ENCODE measurements at places on chromosomes 4 and X.

GRCh38 chr4:17447675-17448298, 64.1 kb downstream of the QDPR start:
- peak; percentile 35 for DNase-seq

- no peak for DNase-seq
These were observed 34.5 kb upstream of the FAM9C start for GRCh38 chrX:13078739-13079444.

GRCh38 chrX:120262859-120263708, 12.5 kb downstream of the ZBTB33 start:
- no peak for DNase-seq

DNA sequence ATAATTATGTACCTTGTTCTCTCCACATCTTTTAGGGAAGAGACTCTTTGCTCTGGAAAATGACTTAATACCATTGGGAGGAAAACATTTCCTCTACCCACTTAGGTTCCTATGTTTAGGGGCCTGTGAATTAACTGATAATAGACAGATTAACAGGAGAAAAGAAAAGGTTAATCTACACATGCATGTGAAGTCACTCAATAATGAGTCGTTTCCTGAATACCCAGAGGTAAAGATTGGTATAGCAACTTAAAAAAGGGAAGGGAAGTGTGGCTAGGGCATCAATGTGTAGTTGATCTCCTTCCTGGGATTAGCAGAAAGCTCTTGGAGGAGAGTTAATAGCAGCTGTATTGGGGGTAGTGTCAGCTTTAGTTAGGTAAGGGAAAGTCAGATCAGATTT, 419.5 kb upstream of the ATOH1 start:
- DNase-seq = no peak

DNA sequence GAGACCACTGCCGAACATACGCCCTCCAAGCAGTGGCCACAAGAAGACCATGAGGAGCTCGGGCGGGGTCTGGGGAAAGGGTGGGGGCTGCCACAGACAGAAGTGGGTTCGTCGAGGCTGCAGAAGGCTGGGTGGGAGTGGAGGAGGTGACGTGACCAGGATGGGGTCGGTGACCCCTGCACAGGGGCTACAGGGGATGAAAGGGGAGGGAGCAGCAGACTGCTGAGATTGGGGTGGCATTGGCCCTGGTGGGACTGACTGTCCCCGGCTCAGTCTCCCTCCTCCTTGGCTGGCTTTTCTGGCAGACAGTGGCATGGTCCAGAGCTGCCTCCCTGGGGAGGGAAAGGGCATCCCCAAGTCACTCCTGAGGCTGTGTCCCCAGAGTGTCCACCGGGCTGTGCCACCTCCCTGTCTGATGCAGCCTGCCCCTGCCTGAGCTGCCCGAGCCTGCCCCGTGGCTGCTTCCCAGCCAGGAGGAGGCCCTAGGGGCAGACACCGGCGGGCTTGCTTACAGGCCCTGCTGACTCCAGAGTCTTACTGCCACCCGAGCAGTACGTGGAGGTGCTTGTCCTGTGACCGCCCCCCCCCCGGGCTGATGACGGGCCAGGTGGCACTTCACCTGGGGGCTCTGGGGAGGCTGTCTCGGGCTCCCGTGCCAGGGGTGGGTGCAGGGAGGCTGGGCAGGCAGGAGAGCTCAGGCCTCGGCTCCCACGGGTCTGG, 7.2 kb downstream of the SH3BP2 start:
- no peak for DNase-seq

- no peak for DNase-seq
These were observed 22.8 kb downstream of the RPL9 start for GRCh38 chr4:39435659-39436563.

- DNase-seq = no peak
These were observed 42.9 kb downstream of the FAT4 start for GRCh38 chr4:125357675-125358074.

GRCh38 chr4:61924131-61924530, 724.0 kb downstream of the ADGRL3 start:
- DNase-seq = no peak

- DNase-seq = no peak
These were observed 40.8 kb downstream of the RAPGEF2 start for GRCh38 chr4:159143687-159144086.

DNA sequence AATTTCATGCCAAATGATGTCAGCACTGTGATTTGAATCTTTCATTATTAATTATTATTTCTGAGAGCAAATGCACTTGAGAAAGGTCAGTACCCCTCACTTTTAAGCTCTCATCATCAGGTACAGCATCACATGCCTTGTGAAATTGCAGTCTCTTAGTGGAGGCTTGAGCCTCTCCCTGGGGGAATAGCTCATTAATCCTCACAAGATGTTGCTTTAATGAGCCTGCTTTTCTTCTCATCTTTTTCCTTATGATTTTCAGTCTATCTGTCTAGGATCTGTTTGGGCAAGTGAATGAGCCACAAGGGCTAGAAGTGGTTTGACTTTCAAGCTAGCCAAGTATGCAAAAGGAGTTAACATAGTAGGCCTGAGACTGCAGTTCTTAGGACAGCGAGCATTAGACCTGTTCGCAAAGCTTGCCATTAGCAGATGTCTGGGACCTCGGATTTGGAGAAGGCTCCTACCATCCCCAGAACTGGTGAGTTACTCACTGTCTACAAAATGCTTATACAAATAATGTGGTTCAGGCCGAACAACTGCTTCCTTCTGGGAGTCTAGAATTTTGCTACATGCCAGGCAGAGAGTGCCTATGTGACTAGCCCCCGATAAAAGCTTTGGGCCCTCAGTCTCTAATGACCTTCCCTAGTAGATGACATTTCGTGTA, 174.5 kb downstream of the IL15 start:
- DNase-seq = no peak

GRCh38 chr4:41396214-41396613, 139.5 kb downstream of the UCHL1 start:
- no peak for DNase-seq

- no peak for DNase-seq
These were observed 57.3 kb upstream of the CXCL8 start for GRCh38 chr4:73683033-73683432.

- DNase-seq = no peak
These were observed 404.6 kb upstream of the PITX2 start for GRCh38 chr4:111027526-111027925.

DNA sequence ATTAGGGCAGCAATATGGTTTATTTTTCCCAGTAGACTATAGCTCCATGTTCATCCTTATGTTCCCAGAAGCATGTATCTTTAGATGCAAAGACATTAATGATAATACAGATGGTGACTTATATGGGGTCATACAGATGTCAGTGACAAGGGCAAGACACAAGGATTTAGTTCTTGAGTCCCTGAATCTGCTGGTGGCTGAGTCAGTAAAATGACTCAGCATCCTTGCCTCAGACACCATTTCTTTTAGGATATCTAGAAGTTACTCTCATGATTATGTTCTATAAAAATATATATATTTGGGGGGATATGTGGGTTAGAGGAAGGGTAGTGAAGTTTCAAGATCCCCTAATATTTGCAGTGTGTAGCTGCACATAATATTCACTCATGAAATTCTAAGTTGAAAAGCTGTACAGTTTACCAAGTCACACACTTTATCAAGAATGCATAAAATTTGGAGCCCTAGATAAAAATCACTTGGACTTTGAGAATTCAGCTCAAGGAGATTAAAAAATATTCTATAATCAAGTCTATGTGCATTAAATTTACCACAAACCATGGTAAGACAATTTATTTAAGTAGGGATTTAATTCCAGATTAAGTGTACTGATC, 101.9 kb downstream of the LNX1 start:
- DNase-seq = no peak

DNA sequence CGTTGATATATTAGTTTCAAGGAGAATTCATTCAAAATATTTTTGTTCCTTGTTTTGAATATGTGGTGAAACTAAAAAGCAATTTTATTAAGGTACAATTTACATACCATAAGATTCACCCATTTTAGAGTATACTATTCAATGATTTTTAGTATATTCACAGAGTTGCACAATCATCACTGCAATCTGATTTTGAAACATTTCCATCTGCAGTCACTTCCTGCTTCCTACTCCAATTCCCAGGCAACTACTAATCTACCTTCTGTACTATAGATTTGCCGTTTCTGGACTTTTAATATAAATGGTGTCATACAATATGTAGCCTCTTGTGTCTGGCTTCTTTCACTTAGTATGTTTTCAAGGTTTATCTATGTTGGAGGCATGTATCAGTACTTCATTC, 71.3 kb downstream of the SLC9A7 start:
- DNase-seq = no peak

DNA sequence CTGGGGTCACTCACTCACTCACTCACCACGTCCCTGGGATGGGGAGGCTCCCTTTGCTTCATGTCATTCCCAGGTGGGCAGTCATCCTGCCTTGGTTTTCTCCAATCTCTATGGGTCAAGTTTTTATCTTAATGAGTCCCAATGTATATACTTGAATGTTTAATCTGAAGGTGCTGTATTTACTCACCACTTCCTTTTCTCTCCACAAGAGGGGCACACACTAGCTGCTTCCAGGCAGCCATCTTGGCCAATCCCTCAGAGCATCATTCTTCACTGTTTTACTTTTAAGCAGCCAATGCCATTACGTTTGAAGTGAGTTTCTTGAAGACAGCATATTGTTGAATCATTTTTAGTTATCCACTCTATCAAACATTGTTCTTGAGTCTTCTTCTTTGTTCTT, 153.4 kb upstream of the ARSJ start:
- no peak for DNase-seq

DNA sequence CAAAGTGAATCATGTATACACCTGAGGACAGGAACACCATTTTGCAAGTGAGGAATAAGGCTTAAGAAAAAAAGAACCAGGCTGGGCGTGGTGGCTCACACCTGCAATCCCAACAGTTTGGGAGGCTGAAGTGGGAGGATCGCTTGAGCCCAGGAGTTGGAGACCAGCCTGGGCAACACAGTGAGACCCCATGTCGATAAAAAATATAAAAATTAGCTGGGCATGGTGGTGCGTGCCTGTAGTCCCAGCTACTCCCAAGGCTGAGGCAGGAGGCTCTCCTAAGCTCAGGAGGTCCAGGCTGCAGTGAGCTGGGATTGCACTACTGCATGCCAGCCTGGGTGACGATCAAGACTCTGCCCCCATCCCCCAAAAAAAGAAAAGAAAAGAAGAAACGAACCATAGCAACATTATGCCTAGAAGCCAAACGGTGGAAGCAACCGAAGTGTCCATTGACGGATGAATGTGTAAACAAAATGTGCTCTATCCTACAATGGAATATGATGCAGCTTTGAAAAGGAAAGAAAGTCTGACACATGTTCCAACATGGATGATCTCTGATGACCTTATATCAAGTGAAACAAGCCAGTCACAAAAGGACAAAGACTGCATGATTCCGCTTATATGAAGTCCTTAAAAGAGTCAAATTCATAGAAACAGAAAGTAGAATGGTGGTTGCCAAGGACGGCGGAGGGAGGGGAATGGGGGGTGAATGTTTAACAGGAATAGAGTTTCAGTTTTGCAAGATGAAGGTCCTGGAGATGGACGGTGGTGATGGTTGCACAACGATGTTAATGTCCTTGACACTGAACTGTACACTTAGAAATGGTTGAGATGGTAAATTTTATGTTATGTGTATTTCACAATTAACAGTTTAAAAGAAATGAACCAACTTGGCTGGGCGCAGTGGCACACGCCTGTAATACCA, 8.6 kb upstream of the KIAA0232 start:
- no peak for DNase-seq

DNA sequence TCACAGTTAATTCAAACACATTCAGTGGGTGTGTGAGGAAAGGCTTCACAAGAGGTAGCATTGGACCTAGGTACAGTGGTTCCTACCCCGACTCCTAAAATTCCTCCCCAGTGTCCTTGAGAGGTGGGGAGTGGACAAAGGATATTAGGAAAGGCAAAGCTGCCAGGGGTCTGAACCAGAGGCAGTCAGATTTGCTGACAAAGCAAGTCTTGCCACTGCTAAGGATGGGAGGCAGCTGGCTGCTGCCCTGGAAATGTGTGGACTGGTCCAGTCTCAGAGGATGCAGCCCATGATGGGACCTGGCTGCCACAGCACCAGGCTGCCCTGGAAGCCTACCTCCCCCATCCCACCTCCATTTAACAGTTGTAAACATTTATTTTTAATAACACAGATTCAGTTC, 4.1 kb upstream of the PHF8 start:
- DNase-seq = no peak

DNA sequence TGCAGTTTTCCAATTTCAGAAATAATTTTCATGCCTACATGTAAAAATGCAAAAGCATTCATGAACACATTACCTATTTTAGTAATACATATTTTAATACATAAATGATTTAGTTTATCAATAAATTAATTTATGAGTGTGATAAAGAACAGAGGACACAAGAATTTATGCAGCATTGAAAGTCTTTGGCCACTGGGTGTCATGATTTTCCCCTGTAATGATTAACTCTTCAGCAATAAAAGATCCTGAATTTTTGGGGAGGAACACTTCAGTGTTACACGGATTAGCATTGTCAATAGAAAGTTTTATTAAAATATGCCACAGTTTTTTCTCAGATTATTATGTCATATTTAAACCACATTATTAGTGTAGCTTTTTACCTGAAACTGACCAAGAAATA, 8.6 kb upstream of the VCX2 start:
- no peak for DNase-seq

DNA sequence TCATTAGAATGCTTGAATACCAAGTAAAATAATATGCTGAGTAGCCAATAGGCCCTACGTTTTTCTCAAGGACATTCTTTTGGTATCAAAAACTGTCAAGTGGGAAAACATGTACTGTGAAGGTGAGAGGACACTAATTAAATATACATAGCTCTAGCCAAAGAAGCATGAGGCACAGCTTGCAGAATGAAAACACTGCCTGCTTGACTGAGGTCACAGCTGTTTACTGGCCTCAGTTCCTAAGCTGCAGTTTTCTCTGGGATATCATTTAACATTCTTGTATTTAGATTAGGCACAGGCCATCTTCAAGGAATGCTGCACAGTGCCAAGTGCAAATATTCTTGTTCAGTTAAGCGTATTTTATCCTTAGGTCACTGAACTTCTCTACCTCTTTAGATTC, 78.6 kb downstream of the NAP1L3 start:
- DNase-seq = no peak

DNA sequence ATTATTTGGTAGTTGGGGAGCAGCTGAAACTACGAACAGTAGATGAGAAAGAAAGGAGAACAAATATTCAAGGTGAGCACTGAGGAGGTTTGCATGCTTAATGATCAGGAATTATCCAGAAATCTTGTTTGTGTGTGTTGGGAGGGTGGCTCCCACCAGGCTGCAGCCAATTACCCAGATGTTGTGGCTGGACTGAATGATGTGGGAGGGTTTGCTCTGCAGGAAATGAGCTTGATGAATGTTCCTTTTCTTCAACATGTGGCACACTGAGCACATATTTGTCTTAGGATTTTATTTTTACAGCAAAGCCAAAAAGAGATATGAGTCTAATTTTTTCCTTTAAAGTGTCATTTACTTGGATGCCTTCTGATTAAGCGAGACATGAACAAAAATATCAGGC, 48.3 kb upstream of the AMOT start:
- DNase-seq = no peak

DNA sequence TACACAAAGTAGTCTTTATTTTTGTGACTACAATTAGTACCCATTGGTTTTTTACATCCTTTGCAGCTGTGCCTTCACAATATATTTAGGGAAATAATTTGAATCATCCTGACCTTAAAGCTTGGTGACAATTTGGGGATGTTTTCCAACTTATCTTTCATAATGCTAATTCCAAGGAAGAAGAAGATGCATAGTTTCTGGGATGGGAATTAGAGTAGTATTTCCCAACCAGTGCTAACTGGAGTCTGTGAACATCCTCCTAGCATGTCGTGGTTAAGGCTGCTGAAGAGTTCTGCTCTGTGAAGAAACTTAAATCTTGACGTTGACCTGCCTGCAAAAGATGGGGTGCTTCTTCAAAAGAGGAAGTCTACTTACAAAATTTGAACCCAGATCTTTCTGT, 173.5 kb downstream of the ANK2 start:
- DNase-seq = no peak

Measured in stimulated activated CD4-positive, alpha-beta T cell treated with anti-CD3 and anti-CD28 coated beads, Interleukin-2, amount 100 ng/mL, for 4 hours (primary cell).